ENCODE measurements at places on chromosomes 11 and 22.

- no peak for DNase-seq
These were observed 15.2 kb upstream of the LDHA start for GRCh38 chr11:18379201-18379600.

DNA sequence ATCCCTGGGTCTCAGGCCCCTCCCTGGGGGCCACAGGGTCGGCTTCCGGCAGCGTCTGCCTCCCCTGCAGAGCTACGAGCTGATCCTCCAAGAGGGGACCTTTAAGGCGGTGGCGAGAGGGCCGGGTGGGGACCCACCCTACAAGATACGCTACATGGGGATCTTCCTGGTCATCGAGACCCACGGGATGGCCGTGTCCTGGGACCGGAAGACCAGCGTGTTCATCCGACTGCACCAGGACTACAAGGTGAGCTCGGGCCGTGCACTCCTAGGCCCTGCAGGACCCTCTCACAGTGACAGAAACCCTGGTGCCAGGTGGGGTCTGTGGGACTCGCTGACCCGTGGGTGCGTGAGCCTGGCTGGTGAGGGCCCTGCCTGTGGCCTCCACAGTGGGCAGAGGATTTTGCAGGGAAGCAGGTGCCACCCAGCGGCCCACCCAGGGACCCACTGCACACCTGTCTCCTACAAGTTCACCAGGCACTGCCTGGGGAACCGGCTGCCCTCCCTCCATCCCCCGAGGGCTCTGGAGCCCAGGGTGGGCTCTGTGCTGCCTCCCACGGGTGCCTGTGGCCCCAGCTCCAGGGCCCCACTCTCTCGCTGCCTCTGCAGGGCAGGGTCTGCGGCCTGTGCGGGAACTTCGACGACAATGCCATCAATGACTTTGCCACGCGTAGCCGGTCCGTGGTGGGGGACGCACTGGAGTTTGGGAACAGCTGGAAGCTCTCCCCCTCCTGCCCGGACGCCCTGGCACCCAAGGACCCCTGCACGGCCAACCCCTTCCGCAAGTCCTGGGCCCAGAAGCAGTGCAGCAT lies 13.7 kb downstream of the MUC5B start:
- no peak for DNase-seq

GRCh38 chr11:61418136-61418535 lies 11.6 kb downstream of the CPSF7 start:
- no peak for DNase-seq

- no peak for DNase-seq
These were observed 104.5 kb downstream of the CHST1 start for GRCh38 chr11:45560913-45561281.

GRCh38 chr11:103927535-103927934 lies 108.9 kb upstream of the DDI1 start:
- DNase-seq, result no peak

DNA sequence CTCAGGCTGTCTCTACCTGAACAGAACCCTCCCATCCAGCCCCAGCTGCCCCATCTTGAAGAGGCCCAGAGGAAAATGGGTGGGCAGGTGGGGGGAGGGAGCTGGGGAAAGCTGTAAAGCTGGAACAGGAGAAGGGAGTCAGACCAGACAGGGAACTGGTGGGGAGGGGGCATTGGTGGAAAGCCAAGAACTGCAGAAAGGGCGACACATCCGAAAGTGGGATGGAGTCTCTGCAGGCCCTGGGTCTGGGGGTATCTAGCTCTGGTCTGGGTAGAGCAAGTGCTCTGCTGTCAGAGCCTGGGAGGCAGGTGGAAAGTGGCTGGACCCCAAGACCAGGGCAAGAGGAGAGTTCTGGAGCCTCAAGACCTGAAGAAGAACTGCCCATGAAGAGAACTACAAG lies 7.7 kb downstream of the TMPRSS13 start:
- no peak for DNase-seq

DNA sequence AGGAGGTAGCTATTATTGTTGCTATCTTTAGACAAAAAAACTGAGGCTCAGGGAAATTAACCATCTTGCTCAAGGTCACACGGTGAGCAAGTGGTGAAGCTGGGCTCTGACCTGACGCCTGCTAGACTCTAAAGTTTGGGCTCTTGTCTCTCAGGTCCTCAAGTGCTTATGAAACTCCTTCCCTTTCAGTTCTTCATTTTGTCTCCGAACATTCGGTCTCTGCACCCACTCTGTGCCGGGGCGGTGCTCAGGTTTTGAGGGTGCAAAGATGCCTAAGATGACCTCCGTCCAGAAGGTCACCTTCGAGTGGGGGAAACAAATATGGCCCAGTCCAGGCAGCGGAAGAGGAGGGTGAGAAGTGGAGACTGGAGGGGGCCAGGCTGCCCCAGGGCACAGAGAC lies 16.0 kb downstream of the OVOL1 start:
- DNase-seq, result no peak

DNA sequence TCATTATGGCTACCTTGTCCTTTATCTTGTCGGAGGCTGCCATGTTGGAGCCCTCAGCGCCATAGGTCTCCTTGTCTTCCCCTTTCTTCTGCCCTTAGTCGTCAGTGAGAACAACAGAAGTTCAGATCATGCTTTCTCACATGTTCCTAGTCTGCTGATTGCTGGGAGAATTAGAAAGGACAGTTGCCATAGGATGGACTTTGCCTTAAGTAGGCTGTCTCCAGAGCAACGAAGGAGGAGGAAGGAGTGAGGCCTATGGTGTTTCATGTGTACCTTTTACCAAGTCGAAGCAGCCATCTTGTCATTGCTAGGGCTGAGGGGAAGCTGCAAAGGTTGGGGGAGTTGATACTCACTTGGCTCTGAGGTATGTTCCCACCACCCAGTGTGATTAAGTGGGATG lies 62.6 kb downstream of the SYT13 start:
- DNase-seq, result no peak

DNA sequence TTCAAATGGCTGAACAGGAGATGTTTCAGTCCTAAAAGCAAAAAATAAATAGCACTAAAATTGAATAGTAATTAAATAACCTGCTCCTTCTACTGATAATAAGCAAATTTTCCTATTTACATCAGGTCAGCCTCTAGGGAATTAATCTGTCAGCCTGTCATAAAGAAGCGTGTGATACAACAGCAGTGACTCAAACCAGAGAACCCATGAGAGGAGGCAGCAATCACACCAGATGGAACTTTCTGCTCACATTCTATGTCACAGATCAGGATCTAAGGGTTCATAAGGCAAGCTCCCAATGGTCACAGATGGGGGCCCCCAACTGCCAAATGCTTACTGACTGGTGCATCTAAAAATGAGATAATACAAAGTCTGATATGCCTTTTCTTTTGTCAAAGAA lies 41.1 kb downstream of the RBFOX2 start:
- no peak for DNase-seq

DNA sequence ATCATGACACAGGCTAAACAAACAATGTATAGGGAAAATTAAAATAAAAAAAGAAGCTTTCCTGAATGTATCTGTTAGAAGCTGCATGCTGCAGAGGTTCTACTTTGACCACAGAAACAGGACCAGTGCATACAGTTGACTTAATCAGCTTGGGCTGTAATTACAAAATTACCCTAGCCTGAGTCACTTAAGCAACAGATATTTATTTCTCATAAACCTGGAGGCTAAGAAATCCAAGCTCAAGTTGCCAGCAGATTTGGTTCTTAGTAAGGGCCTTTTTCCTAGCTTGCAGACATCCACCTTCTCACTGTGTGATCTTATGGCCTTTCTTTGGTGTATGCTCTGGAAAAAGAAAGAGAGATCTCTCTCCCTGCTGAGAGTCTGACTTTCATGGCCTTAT lies 946.5 kb upstream of the RAG2 start:
- no peak for DNase-seq

GRCh38 chr22:45310977-45311531 lies 1.3 kb downstream of the FAM118A start:
- no peak for DNase-seq

DNA sequence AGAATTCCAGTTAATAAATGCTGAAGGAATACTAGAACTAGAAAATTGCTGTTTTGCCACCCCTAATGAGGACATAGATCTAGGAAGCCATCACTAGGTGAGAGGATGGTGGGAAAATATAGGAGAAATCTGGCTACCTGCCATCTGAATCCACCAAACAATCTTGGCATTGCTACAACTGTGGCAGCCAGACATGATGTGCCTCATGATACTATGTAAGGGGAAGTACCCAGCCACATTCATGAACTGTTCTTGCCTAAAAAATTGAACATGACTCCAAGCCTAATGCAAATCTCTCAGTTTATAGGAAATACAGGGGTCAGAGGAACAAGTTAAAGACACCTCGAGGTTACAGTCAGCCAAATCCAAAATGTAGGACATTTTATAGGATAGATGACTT lies 72.8 kb downstream of the SFI1 start:
- DNase-seq, result no peak

GRCh38 chr11:34252651-34253050 lies 105.2 kb downstream of the ABTB2 start:
- DNase-seq, result no peak

DNA sequence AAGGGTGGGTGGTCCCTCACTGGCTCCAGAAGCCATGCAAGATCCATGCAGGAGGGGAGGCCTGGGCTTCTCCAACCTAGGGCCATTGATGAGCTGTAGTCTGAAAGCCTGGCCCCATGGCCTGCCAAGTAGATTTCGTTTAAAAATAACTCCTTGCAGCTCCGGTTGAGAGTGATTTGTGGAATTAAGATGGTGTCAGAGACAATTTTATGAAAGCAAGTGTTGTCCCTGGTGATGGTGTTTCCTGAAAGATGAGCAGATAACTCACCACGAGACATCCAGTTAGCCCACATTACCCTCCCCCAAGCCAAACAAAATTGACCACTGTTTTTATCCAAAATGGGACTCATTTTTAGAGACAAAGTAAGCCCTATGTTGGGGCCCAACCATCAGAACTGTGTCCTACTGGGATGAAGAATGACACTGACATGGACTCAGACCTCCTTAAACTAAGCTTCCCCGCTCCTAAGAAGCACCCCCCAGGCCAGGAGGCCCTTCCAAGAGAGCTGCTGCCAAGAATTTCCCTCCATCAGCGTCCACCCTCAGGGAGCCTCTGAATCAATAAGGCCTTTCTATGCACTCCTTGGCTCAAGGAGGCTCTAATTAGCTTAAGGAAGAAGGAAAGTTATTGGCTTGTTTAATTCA lies 174.2 kb upstream of the NCAM1 start:
- no peak for DNase-seq

- DNase-seq, result no peak
These were observed 12.5 kb downstream of the PRR5L start for GRCh38 chr11:36308577-36308976.

GRCh38 chr22:39522567-39523300 lies 2.4 kb downstream of the ATF4 start:
- DNase-seq, result no peak

DNA sequence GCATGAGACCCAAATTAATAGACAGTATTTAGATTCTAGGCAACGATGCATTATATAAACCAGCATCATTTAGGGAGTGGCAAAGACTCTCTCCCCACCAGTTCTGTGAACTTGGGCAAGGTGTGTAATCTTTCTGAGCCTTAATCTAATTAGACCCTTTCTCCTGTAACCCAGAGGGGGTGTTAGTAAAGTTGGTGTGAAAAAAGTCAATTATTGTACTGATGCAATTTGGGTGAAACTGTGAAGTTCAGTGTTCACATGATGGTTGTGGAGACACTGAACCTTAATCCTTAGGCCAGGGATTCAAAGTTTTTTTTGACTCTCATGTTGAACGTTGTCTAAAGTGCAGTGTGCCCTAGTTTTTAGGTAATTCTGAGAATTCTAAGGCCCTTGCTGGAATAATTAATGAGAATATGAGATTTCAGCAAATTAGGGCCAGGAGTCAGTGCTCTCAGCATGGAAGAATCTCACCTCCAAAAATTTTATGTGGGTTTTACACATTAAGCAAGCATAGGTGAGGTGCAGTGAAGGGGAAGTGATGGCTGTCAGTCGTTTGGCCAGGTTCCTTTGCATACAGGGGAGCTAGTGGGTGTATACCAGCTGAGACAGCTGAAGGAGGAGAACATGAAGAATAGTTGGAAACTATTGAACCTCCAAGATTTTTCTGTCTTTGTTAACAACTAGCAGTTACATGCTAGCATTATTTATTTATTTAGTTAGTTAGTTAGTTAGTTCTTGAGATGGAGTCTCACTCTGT lies 94.2 kb downstream of the PTPRJ start:
- no peak for DNase-seq

DNA sequence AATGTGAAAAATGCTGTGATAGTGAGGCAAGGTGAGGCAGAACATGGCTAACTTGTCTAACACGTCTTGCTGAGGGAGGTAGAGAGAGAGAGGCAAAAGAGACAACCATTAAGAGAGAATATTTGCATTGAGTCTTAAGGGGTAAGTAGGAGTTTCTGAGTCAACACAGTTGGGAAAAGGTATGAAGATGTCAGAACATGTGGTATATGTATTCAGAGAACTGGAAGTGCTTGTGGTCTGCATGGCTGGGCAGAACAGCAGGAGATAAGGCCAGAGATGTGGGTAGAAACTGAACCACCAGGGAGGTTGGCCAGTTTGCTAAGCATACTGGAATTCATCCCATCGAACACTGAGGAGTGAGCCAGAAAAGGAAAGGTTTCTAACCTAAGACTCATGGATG lies 25.0 kb upstream of the SLC5A1 start:
- DNase-seq, result no peak

DNA sequence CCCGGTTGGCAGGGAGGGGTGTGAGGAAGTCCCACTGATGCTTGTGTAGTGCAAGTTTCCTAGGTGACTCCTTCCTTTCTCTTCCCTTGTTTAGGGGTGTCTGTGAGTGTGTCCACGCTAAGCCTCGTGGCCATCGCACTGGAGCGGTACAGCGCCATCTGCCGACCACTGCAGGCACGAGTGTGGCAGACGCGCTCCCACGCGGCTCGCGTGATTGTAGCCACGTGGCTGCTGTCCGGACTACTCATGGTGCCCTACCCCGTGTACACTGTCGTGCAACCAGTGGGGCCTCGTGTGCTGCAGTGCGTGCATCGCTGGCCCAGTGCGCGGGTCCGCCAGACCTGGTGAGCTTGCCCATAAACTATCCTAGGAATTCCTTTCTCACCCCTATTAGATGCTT lies 10.4 kb downstream of the CCKBR start:
- no peak for DNase-seq

GRCh38 chr11:68763181-68763721 lies 11.9 kb upstream of the TESMIN start:
- DNase-seq, result no peak

GRCh38 chr22:49938565-49939136 lies 20.2 kb downstream of the CRELD2 start:
- no peak for DNase-seq

DNA sequence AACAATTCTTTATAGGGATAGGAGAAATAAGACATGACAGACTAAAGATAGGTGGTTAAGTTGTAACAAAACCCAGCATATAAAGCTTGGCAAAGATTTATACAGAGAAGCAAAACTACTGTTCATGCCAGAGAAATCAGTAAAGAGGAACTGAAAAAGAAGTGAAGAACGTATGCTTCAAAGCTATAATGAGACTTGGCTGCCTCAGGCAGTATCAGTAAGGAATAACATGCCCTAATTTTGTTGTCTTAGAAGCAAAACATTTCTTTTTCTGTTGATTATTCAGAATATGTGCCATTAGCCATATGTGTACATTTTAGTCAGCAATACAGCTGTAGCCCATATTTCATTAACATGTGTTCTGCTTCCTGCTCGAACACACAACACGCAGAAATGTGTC lies 403.2 kb downstream of the NELL1 start:
- DNase-seq, result no peak
